DMS 273 treated with DMSO at 0.1 percent for 48 hours (cell line): ENCODE measurements at places on chromosomes 1 and 21.
A peak's percentile ranks its signal among the peaks of the same experiment; 100 is the strongest.

DNA sequence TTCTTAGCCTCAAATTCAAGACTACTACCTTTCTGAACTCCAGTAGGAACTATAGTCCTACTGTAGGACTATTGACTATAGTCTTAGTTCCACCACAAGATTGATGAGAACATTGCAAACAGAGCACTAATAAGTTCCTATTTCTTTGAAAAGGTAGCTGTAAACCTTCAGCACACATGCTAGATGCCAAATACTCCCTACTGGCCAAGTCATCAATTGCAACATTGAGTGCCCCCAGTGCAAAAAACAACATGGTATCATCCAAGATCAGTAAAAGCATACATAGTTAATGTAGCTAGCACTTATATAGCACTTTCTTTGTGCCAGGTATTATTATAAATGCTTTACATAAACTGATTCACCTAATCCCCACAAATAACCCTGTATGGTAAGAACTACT lies 99.8 kb downstream of the MRPL39 start:
- no peak for DNase-seq

DNA sequence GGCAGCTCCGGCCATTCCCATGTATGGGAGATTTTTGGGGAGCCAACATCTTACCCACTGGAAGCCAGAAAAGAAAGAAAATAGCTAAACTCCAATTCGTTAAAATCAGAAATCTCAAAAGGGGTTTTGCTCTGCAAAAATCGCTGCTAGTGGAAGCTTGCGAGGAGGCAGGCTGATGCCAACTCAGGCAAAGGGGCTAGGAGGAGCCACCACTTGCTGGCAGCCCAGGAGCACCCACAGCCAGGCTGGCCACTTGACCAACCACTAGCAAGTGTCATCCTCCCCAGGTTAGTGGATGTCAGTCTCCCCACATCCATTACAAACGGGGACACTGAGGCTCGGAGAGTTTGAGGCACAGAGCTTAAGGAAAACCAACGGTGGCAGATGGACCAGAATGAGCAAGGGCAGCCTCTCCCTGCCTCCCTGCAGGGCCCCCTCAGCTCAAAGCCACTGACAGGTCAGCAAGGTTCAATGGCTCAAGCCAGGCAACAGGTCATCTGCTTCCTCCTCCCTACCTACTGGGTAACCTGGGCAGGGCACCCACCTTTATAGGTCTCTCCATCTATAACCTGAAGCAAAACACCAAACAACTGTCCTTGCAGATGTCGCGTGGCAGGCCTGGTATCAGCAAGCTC lies 10.8 kb downstream of the KCNN3 start:
- no peak for DNase-seq

- no peak for DNase-seq
Measured at GRCh38 chr1:15424146-15424667, 14.0 kb upstream of the CTRC start.

GRCh38 chr1:239954836-239955235 lies 136.8 kb upstream of the FMN2 start:
- DNase-seq, result no peak

GRCh38 chr1:205676002-205676401 lies 4.3 kb downstream of the SLC45A3 start:
- no peak for DNase-seq

DNA sequence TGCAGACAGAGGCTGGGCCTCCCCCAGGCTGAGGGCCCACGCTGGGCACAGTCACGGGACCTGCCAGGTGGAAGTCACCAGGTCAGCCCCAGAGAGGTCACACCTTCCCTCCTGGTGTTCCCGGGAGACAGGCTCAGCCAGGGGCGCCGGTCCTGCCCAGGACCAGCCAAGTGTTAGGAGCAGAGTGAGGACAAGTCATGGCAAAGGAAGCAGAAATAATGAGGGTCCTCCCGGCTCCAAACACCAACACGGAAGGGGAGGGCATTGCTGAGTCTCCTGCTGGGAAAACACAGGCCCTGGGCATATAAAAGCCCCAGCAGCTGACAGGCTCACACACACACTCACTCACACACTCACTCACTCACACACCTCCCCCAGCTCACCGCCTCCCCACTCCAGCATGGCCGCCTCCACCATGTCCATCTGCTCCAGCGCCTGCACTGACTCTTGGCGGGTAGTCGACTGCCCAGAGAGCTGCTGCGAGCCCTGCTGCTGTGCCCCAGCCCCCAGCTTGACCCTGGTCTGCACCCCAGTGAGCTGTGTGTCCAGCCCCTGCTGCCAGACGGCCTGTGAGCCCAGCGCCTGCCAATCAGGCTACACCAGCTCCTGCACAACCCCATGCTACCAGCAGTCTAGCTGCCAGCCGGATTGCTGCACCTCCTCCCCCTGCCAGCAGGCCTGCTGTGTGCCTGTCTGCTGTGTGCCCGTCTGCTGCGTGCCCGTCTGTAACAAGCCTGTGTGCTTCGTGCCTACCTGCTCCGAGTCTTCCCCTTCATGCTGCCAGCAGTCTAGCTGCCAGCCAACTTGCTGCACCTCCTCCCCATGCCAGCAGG lies at the start of gene KRTAP10-10:
Gene KRTAP10-10, plus strand, starts transcription at position 339 of the 833 bp plus-strand sequence. Its CDS starts 62 bp downstream, at position 401.
- DNase-seq, result peak; percentile 51

DNA sequence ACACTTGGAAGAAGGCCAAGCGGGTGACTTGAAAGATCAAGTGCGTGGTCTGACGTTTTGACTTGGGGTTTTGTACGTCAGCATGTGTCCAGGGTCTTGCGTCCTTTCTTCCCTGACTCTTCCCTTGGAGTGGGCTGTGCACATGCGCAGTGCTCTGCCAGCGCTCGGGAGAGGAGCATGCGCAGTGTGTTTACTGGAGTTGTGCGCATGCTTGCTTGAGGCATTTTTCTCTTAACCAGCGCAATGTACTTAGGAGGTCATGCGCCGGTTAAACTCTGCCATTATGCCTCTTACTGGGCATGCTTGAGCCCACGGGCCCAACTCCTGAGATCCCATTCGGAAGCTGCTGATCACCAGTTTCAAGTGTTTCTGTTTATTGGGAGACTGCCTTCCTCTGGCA lies 242.5 kb upstream of the AJAP1 start:
- DNase-seq, result no peak

GRCh38 chr1:157781048-157781447 lies 4.1 kb upstream of the FCRL2 start:
- DNase-seq, result no peak

DNA sequence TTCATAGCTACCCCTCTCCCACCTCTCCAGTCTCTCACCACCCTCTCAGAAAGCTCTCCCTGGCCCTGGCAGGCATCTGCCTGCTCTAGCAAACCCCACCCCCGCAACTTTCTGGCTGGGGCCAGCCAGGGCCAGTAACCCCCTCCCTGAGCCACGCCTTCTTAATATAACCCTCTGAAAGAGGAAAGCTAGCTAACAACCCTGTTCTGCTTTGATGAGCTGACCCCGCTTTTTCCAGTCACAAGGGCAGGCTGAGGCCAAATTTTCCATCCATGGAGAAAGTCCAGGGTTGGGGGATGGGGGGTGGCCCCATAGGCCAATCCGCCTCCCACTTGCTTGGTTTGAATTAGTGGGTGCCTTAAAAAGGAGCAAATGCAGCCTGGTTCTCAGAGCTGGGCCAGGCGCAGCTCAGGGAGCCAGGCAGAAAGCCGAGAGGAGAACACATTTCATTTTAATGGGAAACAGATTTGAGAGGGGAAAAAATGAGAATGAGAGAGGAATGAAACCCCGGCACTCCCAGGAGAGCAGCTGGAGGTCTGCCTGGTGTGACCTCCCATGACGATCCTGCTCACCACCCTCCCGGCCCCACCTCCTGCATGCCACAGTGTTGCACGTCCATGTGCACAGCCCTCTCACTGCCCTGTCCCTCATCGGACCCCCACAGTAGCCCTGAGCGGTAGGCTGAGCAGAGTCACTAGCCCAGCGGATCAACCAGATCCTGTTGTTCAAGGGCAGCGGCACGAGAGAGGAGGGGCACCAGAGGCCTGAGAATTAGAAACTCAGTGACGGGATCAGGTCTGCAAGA lies 62.3 kb downstream of the OPTC start:
- DNase-seq, result no peak

- no peak for DNase-seq
Measured at GRCh38 chr1:81109038-81109437, 691.7 kb upstream of the ADGRL2 start.
